ENCODE measurements at places on chromosomes 2 and 18.

GRCh38 chr2:25276569-25277465 is 64.9 kb downstream of the DNMT3A start:
- no peak for DNase-seq

DNA sequence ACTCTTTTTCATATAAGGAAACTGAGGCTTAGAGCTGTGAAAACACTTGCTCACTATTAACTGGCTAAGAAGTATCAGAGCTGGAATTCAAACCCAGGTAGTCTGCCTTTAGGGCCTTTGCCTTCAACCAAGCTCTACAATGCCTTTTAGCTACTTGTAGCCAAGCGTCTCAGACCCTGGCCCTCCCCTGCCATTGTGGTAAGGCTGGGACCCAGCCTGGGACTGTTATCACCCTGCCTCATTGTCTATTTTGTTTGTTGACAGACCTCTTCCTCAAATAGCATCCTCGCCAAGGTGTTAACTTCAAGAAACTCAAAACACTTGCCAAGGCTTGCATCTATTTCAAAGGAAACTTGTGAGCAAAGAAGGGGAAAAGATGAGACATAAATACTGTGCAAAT is 76.7 kb upstream of the CD28 start:
- no peak for DNase-seq

DNA sequence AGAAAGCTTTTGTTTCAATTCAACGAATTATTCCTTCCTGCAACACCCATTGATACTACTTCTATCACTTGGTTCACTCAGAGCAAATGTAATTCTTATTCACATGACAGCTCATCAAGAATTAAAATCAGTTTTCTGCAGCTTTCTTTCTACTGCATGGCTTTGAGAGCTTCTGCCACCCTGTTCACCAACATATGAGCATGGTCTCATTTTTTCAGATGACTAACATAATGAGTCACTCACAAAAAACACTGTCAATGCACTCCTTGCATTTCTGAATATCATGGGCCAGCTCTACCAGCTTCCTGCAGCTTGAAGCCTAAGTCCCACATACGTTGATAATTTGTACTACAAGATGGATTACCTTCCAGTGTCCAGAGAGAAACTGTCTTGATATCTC is 342.9 kb downstream of the LRATD1 start:
- peak; percentile 46 for DNase-seq

GRCh38 chr2:174340400-174341292 is 5.9 kb downstream of the SP9 start:
- DNase-seq, result no peak

DNA sequence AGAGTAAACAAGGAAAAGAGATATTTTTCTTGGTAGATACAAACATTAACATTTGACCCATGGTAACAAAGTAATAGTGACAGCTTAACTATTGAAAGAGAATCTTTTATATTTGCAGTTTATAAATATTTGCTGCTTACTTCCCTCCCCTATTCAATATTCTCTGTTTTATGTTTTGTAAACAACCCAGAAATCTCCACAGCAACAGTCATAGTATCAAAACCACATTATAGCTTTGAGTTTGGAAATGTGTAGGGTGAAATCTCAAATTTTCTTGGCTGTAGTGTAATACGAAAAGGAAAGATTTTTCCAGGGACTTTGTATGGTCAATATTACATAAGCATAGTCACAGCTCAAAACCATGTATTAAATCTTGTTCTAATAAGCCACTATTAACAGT is 511.2 kb downstream of the METTL4 start:
- DNase-seq, result no peak

GRCh38 chr2:187422282-187422681 is 25.8 kb downstream of the CALCRL start:
- no peak for DNase-seq

DNA sequence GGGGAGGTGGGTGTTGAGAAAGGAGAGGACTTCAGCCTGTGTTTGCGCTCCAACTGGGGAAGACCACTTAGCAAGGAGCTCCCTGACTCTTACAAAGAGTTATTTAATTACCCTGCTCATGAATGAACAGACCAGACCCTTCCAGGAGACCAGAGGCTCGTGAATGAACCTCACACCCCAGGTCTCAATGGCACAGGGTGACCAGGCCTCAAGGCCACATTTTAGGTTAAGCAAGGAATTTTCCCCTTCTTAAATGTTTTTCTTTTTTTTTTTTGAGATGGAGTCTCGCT is 25.3 kb downstream of the SMAD7 start:
- DNase-seq, result no peak

DNA sequence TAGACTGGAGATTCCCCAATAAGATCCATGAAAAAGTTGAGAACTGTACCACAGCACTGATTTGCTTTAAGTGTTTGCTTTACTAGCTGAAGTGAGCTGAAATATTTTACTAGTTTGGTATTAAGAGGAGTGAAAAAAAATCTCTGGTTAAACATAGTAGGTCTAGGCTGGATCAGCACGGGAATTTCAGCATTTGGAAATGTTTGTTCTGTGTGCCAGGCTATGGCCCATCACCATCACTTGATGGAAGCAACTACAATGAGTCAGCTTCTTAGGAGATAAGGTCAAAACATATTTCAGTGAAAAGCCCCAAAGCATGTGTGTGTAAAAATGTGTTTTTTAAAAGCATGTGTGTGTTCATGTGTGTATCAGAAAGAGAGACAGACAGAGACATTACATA is 131.4 kb upstream of the DNMT3A start:
- DNase-seq, result no peak

DNA sequence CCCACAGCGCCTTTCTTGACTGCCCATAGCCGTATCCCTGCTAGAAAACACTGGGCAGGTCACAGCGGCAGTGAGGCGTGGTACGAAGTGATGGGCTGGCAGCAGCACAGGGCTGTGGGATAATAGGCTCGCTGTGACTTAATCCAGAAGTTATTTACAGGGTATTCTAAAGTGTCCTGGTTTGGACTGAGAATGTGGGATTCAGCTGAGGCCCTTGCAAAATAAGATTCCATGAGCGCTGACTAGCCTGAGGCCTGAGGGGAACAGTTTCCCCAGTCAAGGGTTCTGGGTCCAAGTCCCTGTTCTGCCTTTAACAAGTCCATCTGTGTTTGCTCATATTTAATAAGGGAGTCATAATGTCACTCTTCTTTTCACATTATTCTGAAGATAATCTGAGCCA is 34.6 kb downstream of the SETBP1 start:
- DNase-seq, result no peak

GRCh38 chr2:149156971-149157740 is 118.7 kb downstream of the LYPD6B start:
- DNase-seq, result no peak

DNA sequence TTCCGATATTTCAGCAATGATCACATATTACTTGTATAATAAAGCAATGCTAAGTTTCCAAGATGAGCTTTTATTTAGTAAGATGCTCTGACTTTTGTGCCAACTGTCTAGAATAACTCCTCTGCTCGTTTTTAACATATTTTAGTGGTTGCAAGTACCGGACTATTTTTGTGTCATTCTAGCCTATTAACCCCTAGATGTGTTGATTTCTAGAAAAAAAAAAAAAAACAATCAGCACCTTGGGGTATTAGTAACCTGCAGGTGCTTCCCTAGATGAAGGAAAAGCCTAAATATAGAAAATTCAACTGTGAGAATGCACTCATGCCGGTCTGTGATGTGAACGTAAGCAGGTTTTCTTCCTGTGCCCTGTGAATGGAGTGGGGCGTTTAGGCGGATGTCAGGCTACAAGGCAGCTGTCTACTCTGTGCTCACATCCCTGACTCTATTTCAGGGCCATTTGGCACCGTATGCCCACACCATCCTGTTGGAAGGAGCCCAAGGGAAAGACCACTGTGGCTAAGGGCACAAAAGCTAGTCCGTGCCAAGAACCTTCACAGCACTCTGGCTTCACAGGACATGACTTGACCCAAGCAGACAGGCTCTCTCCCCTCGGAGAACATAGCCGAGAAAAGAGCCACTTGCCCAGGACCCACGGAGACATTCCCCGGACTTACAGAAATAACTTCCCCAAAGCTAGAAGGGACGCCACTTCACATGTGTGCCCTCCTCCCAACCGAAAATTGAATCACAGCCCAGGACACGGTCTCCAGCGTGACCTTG is 60.9 kb upstream of the AGAP1 start:
- peak; percentile 21 for DNase-seq

- DNase-seq, result no peak
Measured at GRCh38 chr18:22694954-22695353, 238.2 kb upstream of the RBBP8 start.

- no peak for DNase-seq
Measured at GRCh38 chr2:70920367-70920715, 15.4 kb upstream of the ATP6V1B1 start.

- DNase-seq, result no peak
Measured at GRCh38 chr2:105788670-105789290, 44.1 kb downstream of the NCK2 start.

GRCh38 chr2:138503087-138503442 is 1.5 kb downstream of the SPOPL start:
- DNase-seq, result no peak

- no peak for DNase-seq
Measured at GRCh38 chr2:220334871-220335590, 707.6 kb downstream of the SLC4A3 start.

- no peak for DNase-seq
Measured at GRCh38 chr18:980586-980985, 75.9 kb downstream of the ADCYAP1 start.

- no peak for DNase-seq
Measured at GRCh38 chr2:2926858-2927175, 450.8 kb downstream of the EIPR1 start.

GRCh38 chr2:150812664-150813367 is 325.3 kb upstream of the RND3 start:
- DNase-seq, result no peak

DNA sequence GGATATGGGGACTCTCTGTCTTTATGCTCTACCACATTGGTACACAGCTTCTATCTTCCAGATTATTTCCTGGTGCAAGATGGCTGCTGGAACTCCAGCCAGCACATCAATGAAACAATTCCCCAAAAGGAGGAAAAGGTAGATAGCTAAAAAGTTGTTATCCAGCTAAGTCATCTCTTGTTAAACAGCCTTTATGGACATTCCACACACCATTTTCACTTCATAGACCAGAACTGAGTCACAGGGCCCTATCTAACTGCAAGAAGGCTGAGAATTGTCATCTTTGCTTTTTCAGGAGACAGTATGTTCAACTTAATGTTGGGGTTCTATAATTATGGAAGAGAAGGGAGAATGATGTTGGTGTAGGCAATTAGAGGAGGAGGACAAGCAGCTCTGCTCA is 133.3 kb upstream of the NOSTRIN start:
- no peak for DNase-seq

DNA sequence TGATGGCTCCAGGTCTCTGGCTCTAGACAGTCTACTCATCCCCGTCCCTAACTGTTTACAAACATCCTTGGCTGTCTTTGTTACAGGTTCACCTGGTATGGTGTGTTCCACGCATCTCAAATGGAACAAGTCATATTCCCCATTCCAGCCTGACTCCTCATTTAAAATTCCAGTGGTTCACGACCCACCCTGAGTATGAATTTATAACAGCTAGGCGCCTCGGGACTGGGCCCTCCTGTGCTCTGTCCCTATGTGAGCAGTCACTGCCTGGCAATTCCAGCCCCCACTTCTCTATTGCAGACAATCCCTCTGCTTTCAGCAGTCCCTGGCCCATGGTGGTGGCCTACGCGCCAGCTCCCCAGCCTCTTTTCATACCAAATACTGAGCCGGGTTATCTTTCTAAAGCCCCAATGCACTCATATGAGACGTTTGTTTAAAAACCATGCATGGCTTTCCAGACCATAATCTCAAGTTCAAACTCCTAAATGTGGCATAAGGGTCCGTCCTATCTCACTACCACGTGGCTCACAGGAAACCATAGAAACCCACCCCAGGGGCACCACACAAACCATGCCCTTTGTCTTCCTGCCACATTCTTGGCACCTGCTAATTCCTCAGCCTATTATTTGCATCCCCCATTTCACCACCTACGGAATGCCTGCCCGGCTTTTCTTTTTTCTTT is 1.6 kb downstream of the SERPINB8 start:
- DNase-seq, result no peak

GRCh38 chr2:74286725-74287124 is 56.5 kb downstream of the SLC4A5 start:
- DNase-seq, result no peak

DNA sequence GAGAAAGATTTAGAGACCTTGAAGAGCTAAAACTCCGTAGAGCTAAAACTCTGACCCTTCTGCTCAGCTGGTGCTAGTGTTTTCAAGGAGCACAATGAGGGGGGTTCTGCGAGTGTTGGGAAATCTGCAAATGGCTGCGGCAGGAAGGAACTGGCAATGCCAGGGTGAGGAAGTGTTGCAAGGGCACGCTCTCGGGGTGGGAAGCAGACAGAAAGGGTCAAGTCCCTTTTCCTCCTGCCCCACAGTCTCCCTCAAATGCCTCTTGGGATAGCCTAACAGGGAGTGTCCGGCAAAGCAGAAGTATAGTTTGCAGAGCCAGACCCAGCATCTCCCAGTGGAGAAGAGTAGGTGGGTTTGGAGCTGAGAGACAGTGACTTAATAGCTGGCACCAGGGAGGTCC is 60.5 kb downstream of the NCAPH start:
- DNase-seq, result no peak

DNA sequence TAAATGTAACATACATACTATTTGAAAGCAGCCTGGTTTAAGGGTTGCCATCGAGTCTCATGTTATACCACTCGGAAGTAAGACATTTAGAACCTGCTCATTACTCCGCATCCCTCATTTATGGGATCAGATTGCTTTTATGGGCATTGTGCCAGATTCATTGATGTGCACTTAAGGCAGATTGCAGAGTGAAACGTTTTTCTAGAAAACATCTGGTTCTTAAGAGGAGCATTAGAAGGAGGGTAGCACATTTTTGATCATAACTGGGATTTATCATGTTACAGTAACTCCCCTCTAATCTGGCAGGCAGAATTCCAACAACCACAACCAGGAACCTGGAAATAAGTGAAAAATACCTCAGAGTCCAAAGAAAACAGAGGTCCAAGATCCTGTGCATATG is 74.2 kb upstream of the GALNT3 start:
- no peak for DNase-seq

- DNase-seq, result peak; percentile 68
Measured at GRCh38 chr2:138373993-138374408, 127.6 kb upstream of the SPOPL start.

DNA sequence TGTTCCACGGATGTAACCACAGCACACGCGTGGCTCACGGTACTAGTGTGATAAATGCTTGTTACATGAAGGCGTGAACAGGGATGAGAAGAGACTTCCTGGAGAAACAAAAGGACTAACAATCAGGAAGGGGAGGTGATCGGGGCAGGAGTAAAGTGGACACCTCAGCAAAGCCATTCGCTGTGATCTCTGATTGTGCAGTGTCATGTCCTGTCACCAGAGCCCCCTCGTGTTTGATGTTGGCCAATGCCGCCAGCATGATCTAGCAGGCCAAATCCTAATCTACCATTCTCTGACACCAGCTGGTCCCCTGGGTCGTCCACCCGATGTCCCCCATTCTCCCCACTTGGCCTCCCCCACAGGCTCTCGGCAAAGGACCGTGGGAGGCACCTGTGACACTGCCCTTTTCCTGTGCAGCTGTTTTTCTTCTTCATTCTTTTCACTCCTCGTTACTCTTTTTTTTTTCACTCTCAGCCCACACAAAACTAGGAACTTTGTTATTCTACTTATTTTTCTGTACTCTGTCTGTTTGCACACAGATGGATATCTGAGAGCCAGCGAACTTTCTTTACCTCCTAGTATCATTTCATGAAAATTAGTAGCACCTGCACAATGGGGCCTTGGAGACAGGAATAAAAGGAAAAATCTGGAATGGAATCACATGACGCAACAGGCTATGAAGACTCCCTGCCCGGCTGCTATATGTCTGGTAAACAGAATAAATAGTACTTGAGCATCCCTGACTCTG is 146.8 kb downstream of the TGIF1 start:
- DNase-seq, result peak; percentile 77

Data from Ammon's horn (tissue), 1 donor.